Kidney epithelial cell (primary cell): ENCODE measurements at places on chromosomes 12 and 14. TPM values are rescaled to one million over a fixed set of nuclear protein-coding genes. Genes with fewer than 3 reads are reported as not detected.

Gene ASIC1
- 0.75 and 3.6 TPM in 2 replicates for total RNA-seq

Gene RNASE3
- total RNA-seq, result not detected in 2 replicates

Gene LRP1-AS
- not detected in 2 replicates for total RNA-seq

Gene MYF5
- not detected in 2 replicates for total RNA-seq

Gene SLC16A7
- total RNA-seq, result 1.8 and 3.5 TPM in 2 replicates

Gene CLEC2A
- not detected in 2 replicates for total RNA-seq

Gene TAS2R9
- total RNA-seq, result not detected in 2 replicates

Gene ZDHHC22
- total RNA-seq, result 0.21 TPM in 1 of 2 replicates, not detected in the other

Gene EID3
- total RNA-seq, result 1.5 and 2.9 TPM in 2 replicates

Gene HOTAIR
- 0.46 and 0.55 TPM in 2 replicates for total RNA-seq

Gene CMKLR1
- total RNA-seq, result under 0.01 and 1.4 TPM in 2 replicates

Gene IFI27
- under 0.01 and 1.4 TPM in 2 replicates for total RNA-seq

Gene KRT74
- not detected in 2 replicates for total RNA-seq

Gene PEX5
- total RNA-seq, result 25.0 and 32.1 TPM in 2 replicates

Gene PNN
- total RNA-seq, result 22.6 and 33.5 TPM in 2 replicates

Gene FAM186B
- total RNA-seq, result 0.14 and 0.21 TPM in 2 replicates

Gene GYS2
- total RNA-seq, result not detected in 2 replicates

Gene SLC6A13
- not detected in 2 replicates for total RNA-seq

Gene CLEC7A
- 0.07 and 0.13 TPM in 2 replicates for total RNA-seq

Gene LUM
- total RNA-seq, result 0.67 and 1.5 TPM in 2 replicates

Gene SLC17A8
- total RNA-seq, result under 0.01 TPM in 1 of 2 replicates, not detected in the other

Gene TAS2R8
- 0.08 TPM in 1 of 2 replicates, not detected in the other for total RNA-seq

Gene TAS2R43
- not detected in 2 replicates for total RNA-seq

Gene TFCP2
- total RNA-seq, result 14.2 and 19.1 TPM in 2 replicates

Gene FOXN4
- not detected in 2 replicates for total RNA-seq

Gene SERPINA4
- total RNA-seq, result not detected in 2 replicates

Gene FAM181A
- not detected in 2 replicates for total RNA-seq

Gene IQSEC3
- 1.0 and 4.0 TPM in 2 replicates for total RNA-seq

Gene NUMB
- 30.5 and 33.1 TPM in 2 replicates for total RNA-seq

Gene CAPZA3
- not detected in 2 replicates for total RNA-seq

Gene ANKRD33
- not detected in 2 replicates for total RNA-seq

Gene ACSS3
- 5.5 and 9.2 TPM in 2 replicates for total RNA-seq

Gene AMN
- 0.54 and 1.2 TPM in 2 replicates for total RNA-seq

Gene SERPINA10
- not detected in 2 replicates for total RNA-seq

Gene CISTR
- not detected in 2 replicates for total RNA-seq

Gene LPAR5
- 3.8 and 5.2 TPM in 2 replicates for total RNA-seq
